Stimulated activated CD8-positive, alpha-beta memory T cell treated with anti-CD3 and anti-CD28 coated beads, Interleukin-15, amount 100 ng/mL, for 4 hours (primary cell): ENCODE measurements at places on chromosomes 7 and 10.
A peak's percentile ranks its signal among the peaks of the same experiment; 100 is the strongest.

DNA sequence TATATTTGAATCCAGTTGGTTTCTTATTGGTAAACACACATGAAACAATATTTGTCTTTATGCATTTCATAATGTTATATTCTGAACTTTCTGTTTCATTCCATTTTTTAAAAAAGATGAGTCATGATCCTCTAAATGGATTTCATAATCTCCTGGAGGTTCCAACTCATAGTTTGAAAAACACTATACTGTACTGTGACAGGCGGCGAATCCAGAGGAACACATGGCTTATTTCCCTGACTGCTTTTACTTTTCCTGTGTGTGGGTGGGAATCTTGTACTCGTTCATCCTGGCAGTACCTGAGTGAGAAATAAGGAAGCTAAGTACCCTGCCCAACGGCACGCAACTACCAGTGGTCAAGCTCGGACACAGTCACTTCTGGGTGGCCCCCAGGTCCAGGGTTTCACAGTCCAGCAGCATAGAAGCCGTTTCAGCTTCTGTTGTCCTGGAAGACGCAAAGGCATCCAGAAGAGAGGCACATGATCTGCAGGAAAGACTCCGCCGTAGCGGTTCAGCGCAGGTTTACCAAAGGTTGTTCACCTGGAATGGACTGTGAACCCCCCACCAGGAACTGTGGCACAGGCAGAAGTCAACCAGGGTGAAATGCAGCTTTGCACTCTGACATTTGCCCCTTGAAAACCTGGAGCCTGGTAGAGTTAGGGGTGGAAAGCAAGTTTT is 117.7 kb downstream of the CCNY start:
- no peak for DNase-seq

GRCh38 chr10:94005050-94005449 is 11.3 kb downstream of the PLCE1 start:
- no peak for DNase-seq

- DNase-seq: no peak
These were observed 237.8 kb downstream of the MAD1L1 start for GRCh38 chr7:1994931-1995330.

- DNase-seq: peak; percentile 5
These were observed 615 bp downstream of the ARHGAP12 start for GRCh38 chr10:31927884-31928548.

- DNase-seq: no peak
These were observed 305.0 kb downstream of the PTEN start for GRCh38 chr10:88168171-88169036.

DNA sequence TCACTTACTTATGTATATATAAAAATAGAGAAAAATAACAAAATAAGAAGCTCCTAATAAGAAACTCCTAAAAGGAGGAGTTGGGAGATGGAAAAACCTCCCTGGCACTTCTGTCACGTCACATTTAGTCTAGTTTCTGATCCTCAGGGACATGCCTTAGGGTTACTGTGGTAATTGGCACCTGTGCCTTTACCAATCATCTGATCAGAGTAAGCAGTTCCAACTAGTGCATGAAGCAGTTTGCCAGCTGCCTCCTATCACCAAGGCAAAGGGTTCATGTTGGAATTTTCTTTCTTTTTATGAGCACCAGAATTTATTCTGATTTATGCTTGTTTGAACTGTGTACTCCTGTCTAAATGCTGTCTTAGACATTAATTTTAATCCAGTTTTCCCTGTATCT is 49.9 kb downstream of the ARL4A start:
- no peak for DNase-seq

DNA sequence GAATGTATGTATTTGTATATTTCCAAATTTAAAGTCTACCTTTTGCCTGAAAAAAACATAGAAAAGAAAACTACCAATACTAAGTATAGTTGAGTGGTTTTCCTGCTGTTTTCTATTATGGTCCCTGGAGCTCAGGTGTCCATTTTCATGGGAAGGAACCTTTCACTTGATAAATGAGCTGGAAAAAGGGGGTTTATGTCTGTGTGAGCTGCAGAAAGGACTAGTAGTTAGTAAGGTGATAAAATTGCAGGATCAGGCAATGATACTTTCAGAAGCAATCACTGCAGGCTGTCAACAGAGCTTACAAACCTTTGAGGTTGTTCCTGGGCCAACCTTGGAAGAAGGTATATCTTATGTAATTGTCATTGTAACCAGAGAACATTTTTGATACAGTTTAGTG is 48.0 kb downstream of the ST7 start:
- DNase-seq: no peak

DNA sequence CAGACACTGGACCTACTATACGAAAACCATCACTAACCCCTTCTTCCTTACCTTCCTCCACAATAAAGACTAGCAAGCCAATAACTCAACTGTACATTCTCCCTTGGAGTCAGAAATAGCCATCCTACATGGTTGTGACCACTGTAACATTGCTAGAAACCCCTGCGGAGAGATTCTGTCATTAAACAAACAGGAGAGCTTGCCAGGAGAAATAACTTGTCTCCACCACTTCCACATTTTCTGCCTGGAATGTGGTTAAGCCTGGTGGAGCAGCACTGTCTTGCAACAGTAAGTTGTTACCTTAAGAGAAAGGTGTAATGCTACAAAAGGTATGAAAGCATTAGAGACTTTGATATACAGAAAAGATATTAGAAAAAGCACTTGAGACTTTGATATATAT is 45.8 kb downstream of the THSD7A start:
- DNase-seq: no peak

DNA sequence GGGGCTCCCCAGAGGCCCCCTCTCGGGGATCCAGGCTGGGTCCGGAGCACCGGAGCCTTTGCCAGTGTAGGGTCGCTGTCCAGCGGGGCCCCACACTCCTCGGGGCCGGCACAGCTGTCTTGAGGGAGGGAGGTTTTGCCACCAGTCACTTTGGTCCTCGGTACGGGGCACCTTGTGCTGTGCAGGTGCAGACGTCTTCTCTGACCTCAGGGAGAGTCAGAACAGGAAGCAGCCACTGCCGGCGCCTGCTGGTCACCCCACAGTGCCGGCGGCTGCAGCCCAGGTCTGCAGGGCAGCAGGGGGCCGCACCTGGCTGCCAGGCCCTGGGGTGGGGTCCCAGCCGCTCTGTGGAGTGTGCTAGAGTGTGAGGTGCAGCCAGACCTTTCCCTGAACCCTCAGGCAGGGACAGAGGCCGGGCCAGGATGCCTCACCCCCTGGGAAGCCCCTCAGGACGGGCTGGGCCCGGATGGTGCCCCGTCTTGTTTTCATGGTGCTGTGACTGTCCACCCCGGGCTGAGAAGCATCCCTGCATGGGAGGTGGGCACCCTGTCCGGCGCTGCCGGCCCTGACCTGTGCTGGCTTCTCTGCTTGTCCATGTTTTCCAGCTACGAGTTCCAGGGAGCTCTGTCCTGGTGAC is 8.2 kb downstream of the MAFK start:
- DNase-seq: no peak

DNA sequence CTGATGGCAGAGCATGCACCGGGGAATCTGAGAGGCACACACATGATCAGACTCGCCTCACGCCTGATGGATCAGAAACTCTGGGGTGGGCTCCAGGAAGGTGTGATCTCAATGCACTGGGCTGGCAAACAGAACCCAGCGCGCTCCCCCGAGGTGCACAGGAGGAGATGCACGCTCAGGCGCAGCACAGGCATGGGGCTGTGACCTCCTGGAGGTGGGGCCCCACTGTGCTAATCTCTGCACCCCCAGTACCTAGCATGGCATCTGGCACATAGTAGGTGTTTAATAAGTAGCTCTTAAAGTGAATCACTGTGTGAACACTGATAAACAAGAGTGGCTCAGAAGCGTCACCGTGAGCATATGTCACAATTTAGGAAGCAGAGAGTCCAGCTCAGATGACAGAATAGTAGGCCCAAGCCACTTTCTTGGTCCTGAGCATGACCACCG is 57.9 kb downstream of the PROSER2 start:
- DNase-seq: no peak

- DNase-seq: no peak
These were observed 574.5 kb downstream of the SUGCT start for GRCh38 chr7:40709062-40709964.

GRCh38 chr7:40418983-40419382 is 284.2 kb downstream of the SUGCT start:
- no peak for DNase-seq

- DNase-seq: no peak
These were observed 28.8 kb upstream of the GPR26 start for GRCh38 chr10:123637326-123637880.

- DNase-seq: no peak
These were observed 60.8 kb upstream of the NAMPT start for GRCh38 chr7:106345421-106346166.

DNA sequence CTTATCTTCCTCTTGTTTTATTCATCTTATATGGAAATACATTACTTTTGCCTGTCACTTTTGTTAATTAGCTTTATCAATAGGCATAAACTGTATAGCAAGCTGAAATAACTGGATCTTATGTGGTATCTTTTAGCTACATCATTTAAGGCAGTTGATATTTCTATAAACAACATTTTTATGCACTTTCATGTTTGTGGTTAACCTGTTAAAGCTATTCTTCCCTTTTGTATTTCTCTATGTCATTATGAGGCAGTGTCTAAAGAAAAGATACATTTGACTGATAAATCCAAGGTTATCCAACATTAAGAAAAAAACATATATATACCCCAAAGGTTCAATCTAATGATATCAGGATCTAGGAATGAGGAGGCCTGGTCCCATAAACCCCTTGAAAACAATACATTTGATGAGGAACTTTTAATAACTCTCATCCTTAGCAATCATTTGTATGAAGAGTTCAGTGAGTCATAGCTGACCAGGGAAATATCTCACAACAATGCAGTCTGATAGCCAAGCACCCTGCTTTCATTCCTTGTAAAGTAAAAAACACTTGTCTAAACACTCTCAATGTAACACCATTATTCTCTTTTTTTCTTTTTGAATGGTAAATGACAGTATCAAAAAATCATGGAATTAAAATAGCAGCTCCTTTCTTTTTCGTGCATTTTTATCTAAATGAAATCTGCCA is 300.9 kb downstream of the NEBL start:
- DNase-seq: no peak

- DNase-seq: no peak
These were observed 119.3 kb downstream of the BBS9 start for GRCh38 chr7:33248671-33249070.

GRCh38 chr10:6609625-6610024 is 29.5 kb upstream of the PRKCQ start:
- DNase-seq: no peak

GRCh38 chr7:149074116-149074885 is 16.2 kb downstream of the ZNF786 start:
- no peak for DNase-seq

DNA sequence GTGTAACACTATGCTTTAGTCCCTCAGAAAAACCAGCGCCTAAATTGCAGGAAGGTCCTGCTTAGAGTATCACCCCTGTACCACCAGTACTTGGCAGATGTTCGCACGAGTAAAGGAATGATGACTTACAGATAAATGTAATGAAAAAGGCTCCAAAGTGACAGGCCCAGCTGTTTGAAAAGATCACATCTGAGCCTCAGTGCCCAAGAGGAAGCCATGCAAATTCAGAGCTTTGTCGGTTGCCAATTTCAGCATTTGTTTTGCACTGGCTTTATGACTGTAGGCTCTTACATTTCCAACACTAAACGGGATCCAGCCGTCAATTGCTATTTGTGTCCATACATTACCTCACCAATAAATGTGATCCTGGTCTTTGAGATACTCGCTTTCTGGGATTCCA is 60.6 kb upstream of the GAD2 start:
- no peak for DNase-seq

GRCh38 chr10:14837003-14837756 is 657 bp downstream of the CDNF start:
- no peak for DNase-seq

- no peak for DNase-seq
These were observed 291.6 kb downstream of the RNLS start for GRCh38 chr10:88291289-88292184.

DNA sequence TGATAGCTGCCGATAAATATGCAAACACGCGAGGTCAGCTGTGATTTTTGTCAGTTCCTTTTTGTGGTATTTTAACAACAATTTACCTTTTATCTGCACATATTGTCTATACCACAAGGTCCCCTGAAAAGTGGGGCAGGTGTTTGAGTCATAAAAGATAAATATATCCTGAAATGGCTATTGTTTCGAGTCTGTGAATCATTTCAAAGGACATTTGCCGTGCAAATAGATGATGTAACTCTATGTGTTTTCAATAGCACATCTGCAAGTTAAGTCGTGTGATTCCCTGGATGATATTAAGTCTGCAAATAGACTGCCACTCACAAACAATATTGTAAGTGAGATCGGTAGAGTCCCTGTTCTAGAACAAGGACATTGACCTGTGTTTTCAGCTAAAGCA is 193.0 kb upstream of the PITRM1 start:
- no peak for DNase-seq

- no peak for DNase-seq
These were observed 32.0 kb downstream of the AUTS2 start for GRCh38 chr7:69630292-69630691.

GRCh38 chr10:74991435-74991834 is 120.0 kb upstream of the SAMD8 start:
- DNase-seq: no peak
